Activated CD8-positive, alpha-beta memory T cell treated with anti-CD3 and anti-CD28 coated beads for 36 hours (primary cell): ENCODE measurements at places on chromosomes 5 and 9. TPM values are rescaled to one million over a fixed set of nuclear protein-coding genes. Genes with fewer than 3 reads are reported as not detected.

Gene FABP6
- not detected for total RNA-seq

Gene IRGM
- total RNA-seq, result 1.7 TPM

Gene IGIP
- 2.4 TPM for total RNA-seq

Gene SPACA9
- 1.9 TPM for total RNA-seq

Gene DOCK8
- total RNA-seq, result 133 TPM

Gene PCDHA2
- not detected for total RNA-seq
